ENCODE measurements at places on chromosomes 7 and 10. TPM values are rescaled to one million over a fixed set of nuclear protein-coding genes. Genes with fewer than 3 reads are reported as not detected.

DNA sequence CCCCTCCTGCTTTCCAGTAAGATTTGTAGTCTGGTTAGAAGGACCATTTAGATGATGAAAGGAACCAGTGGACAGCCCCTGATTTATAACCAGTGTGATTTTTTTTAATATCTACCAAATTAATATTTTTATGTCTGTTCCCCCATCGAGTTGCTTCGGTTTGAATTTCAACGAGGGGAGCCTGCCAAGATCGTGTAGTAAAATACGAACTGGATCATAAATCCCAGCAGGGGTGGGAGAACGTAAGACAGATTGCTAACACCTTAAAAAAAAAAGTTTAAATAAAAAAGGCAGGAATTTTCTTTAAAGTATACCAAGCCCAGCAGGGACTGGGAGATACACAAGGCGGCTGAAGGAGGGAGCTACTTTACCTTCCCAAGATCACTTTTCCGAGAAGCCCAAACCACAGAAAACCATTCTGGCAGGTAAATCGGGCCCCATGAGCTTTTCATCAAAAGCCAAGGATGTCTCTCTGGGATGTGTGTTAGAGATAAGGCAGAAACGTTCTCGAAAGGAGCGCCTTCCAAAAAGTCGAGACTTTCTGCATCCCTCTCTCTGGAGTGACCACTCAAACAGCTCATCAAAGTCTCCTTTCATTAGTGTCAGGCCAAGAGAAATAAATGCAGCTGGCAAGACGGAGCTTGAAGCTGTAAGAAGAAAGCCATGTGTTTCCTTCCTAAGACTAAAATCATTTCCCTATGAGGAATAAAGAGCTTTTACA, 270.5 kb upstream of the NFE2L3 start:
- no peak for DNase-seq

- DNase-seq = no peak
Measured at GRCh38 chr10:122957474-122957873, 3.4 kb upstream of the C10orf88 start.

DNA sequence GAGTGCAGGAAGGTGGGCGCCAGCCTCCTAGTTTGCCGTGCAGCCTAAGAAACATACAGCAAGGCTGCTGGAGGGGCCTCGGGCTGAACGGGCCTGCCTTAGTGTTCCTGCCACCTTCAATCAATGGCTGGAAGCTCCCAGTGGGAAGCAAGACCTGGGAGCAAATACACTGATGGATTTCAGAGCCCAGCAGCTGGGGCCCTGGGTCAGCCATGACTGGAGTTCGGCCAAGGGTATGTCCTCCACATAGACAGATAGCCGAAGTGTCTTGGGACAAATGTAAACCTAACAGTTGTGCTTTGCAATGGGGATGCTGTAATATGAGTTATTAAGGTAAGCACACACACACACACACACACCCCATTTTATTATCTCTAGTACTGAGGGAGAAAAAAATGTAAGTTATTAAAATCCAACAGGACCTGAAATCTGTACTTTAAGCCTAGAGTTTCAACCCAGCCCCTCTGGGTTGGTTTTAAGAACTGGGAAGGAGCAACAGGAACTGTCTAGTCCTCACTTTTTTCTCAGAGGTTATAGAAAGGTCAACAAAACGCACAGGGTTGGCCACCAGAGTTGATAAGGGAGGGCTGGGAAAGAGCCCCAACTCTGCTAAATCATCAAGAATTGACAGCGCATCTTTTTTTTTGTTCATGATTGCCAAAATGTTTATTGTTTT, 50.0 kb upstream of the CELF2 start:
- DNase-seq = no peak

- DNase-seq = no peak
Measured at GRCh38 chr10:110822035-110822711, 49.6 kb upstream of the PDCD4 start.

DNA sequence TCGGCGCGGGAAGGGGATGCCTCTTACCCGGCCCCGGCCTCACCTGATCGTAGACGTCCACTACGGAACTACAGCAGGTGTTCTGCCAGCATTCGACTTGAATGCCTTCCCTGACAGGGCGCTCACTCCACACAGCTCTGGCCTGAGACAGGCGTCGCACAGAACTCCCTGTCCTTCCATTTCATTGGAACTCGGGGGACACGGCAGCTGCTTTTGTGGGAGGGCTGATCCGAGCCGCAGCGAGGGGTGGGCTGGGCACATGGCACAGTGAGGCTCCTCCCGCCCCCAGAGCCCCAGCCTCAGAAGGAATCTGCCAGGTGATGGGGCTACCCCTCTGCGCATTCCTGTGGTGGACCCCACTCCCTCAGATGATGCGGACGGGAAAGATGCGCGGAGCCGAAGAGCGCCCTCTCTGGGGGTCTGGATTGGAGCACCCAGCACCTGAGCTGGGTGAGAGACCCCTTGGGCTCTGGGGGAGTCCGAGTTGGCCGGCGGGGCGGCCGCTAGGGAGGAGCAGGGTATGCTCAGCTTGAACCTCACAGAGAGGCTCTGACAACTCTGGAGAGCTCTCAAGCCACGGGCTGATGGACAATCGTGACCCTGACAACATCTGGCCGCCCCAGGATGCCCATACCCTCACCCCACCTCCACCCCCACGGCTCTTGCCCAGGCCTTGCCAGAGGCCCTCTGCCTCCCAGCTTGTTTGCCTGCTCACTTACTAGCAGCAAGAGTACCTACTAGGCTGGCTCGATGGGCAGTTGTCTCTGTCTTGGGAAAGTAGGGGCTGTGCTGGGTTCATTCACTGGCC, 36.6 kb downstream of the RASGEF1A start:
- no peak for DNase-seq

GRCh38 chr10:122112625-122113160, 123.7 kb downstream of the TACC2 start:
- DNase-seq = no peak

DNA sequence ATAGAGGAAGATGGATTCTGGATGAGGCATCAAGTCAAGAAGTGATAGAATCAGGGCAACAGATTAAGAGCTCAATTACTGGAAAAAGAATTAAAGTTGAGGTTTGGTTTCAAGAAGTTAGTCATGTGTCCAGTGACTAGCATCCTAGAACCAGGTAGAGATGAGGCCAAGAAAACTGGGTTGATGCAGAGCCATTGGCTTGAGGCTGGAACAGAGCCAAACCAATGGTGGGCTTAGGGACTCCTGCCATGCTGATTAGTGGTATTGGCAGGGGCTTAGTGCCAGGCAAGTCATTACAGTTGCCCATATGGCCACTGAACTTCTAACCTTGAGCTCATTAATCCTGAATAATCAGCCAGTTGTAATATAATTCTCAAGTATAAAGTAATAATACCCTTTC, 18.5 kb downstream of the ZNF277 start:
- DNase-seq = no peak

GRCh38 chr7:134752006-134752760, 27.3 kb upstream of the CALD1 start:
- no peak for DNase-seq

DNA sequence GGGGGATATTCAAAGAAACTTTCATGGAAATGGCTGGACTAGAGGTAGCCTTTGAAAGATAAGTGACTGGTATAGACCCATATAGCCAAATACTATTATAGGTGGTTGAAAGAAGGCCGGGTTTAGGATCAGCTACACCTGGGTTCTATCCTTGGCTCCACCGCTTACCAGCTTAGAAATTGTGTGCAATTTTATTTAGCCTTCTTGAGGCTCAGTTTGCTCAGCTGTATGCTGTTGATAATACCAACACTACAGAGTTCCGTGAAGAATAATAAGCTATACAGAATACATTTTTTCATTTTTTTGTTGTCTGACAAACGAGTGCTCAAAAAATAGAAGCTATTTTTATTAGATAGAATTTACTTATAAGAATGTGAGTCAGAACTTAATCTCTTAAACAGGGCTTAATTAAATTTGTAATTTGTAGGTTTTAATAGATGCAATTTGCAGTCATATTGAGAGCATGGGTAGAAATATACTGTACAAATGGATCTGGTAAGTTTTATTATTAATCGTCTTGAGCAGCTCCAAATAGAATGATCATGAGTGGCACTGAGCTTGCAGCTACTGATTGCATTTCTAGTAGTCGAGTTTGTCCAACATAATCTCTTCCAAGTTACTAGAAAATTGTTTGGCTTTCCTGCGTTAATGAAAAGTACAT, 164.3 kb upstream of the PHYHIPL start:
- no peak for DNase-seq

- no peak for DNase-seq
Measured at GRCh38 chr10:124369066-124369465, 49.7 kb downstream of the OAT start.

DNA sequence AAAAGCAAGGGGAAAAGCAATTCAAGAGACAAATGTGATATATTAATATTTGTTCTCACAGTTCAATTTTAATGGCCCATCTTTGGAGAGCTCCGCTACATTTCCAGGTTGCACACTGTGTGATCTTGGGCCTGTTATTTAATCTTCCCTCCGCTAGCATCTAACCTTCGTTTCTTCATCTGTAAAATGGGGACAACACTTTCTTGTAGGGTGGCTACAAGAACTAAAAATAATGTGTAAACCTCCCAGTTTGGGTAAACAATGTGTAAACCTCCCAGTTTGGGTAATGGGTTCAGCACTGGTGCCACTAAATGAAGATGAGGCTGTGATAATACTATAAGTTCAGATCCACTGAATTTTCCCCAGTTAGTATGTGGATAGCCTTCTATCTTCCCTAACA, 99.5 kb downstream of the CDK6 start:
- no peak for DNase-seq

DNA sequence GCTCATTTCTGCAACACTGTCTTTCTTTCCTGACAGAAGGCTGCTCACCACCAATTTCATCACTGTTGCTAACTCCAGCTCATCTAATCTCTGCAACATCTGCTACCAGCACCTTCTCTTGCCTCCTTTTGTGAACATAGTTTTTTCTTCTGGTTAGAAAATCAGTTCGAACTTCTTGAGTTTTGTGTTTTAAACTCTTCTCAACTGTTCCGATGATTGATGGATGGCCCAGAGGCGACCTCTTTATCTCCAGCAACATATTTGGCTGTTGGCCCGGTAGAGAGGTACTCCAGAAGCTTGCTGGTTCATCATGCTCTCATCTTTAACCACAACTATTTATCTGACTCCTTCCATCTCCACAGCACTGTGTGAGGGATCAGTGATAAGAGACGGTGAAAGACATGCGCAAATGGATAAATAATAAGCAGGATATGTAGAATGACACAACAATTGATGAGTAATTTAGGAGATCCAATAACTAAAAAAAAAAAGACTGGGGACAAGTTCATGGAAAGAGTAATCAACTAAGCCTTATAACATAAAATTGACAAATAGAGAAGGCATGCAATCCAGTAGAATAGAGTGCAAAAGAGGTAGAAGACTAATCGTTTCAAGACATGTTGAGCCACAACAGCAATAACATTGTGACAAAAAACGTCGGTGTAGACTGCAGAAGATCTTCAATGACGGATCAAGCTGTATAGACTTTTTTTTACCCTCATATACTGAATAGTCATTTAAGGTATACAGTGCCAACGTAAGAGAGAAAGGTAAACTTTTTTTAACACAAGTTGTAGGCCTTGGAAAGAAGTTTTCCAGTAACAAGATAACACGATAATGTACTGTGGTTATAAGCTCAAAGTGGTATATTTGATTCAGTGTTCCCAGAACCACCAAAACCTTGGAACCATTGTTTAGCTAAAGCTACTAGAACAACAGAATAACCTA, 152.2 kb downstream of the CRPPA start:
- DNase-seq = no peak

DNA sequence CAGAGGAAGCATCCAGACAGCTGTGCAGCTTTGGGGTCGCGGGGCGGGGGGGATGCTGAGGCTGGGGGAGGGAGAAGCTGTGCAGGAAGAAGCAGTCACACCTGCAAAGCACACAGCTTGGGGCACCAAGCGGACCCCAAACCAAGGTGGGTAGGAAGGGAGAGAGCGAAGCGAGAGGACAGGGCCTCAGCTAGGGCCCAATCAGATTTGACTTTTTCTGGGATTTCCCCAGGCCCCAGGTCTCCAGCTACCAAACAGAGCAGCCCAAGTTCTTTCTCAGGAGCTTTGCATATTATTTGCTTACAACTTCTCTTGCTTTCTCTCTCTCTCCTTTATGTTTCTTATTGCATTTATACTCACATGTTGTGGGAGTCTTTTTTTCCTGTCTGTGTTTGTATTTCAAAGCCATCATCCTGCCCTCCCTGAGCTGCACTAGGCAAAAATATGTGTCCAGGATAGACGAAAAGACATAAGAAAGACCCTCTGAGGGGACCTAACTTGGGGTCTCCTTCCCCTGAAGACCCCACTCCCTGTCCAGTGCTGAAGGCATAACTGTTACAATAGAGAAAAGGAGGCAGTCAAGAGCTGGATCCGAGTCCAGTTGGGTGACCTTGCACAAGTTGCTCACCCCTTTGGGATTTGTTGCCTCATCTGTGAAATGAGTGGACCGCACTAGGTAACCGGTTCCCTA, 50.6 kb upstream of the SMNDC1 start:
- no peak for DNase-seq

DNA sequence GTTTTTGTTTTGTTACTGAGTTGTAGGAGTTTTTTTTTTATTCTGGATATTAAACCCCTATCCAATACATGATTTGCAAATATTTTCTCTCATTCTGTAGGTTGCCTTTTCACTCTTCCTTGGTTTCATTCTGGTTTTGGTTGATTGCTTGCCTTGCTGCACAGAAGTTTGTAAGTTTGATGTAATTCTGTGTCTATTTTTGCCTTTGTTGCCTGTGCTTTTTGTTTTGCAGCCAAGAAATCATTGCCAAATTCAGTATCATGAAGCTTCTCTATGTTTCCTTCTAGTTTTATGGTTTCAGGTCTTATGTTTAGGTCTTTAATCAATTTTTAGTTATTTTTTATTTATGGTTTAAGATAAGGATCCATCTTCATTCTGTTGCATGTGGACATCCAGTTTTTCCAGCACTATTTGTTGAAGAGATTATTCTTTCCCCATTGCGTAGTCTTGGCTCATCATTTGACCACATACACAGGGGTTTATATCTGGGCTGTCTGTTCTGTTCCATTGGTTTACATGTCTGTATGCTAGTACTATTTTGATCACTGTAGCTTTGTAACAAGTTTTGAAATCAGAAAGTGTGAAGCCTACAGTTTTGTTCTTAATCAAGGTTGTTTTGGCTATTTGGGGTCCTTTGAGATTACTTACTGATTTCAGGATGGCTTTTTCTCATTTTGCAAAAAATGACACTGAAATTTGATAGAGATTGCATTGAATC, 26.4 kb downstream of the BMPR1A start:
- DNase-seq = no peak

- no peak for DNase-seq
Measured at GRCh38 chr10:85319826-85320225, 991.4 kb downstream of the CCSER2 start.

GRCh38 chr10:114753126-114753525, 68.5 kb upstream of the FHIP2A start:
- no peak for DNase-seq

ZNF727 gene
- 0.11 TPM for polyA plus RNA-seq

LIPK gene
- not detected for polyA plus RNA-seq

DNAH11 gene
- polyA plus RNA-seq = 0.30 TPM

Data from forelimb muscle (tissue), 1 donor.